ENCODE measurements at places on chromosomes 6 and 20.
A peak's percentile ranks its signal among the peaks of the same experiment; 100 is the strongest.

- no peak for DNase-seq
Observed at GRCh38 chr6:187210-187861, 105.0 kb upstream of the DUSP22 start.

- peak; percentile 28 for DNase-seq
Observed at GRCh38 chr20:38658879-38659596, 57.4 kb downstream of the ARHGAP40 start.

DNA sequence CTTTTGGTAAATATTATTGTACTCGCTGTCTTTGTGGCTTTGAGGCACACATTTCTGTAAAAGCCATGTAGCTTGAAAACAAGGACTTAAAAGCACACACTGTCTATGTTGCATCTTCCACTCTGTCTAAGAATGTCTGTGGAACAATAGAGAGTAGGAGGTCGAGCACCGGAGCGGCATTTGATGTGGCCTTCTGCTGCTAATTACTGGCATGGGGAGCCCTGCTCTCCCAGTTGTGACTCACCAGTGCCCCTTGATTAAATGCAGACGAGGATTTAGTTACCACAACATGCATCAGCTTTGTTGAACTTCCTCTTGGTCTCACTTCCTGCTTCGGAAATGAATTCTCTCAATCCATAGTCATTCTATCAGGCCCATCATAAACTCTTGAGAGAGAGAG, 680.7 kb upstream of the SLC35B3 start:
- DNase-seq, result no peak

GRCh38 chr20:42609618-42610017, 580.1 kb downstream of the PTPRT start:
- DNase-seq, result no peak

GRCh38 chr6:168636147-168637004, 195.4 kb downstream of the SMOC2 start:
- DNase-seq, result no peak

- no peak for DNase-seq
Observed at GRCh38 chr20:3275064-3275935, 36.3 kb upstream of the SLC4A11 start.
